ENCODE measurements at places on chromosomes 11 and 22.

GRCh38 chr22:32079130-32080089 lies 36.3 kb downstream of the SLC5A1 start:
- DNase-seq: no peak

GRCh38 chr11:12329169-12329568 lies 48.2 kb upstream of the PARVA start:
- DNase-seq: no peak

DNA sequence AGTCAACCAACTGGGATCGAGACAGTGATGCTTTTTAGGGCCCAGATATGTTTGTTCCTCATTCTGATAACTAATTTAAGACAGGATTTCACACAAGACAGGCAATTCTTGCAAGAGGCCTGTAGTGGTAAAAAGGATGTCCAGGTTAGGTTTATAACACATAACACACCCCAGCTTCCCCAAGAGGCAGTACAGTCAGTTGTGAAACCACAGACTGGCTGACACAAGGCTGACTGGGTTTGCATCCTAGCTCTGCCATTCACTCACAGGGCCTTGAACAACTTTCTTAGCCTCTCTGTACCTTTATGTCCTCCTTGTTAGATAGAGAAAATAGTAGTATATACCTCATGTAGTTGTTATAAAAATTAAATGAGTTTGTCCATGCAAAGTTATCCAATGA lies 55.0 kb upstream of the PTH start:
- no peak for DNase-seq

DNA sequence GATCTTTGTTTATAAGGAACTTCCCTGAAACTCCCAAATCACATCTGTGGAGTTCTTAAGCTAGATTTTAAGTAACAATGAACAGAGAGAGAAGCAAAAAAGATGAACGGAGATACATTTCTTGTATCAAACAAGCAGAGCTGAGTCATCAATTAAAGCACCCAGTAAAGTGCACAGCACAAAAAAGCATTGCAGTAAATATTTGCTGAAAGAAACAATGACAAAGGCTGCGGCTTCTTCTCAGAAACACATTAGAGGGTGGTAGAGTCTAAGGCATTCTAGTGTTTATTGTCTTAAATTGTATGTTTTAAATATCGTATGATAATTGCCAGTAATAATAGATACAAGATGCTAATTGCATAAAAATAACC lies 941.6 kb upstream of the CHORDC1 start:
- DNase-seq: no peak

GRCh38 chr11:134818516-134818915 lies 406.5 kb upstream of the B3GAT1 start:
- no peak for DNase-seq
